ENCODE measurements at places on chromosomes 2 and 18. TPM values are rescaled to one million over a fixed set of nuclear protein-coding genes. Genes with fewer than 3 reads are reported as not detected.
A peak's percentile ranks its signal among the peaks of the same experiment; 100 is the strongest.

GRCh38 chr2:224841910-224842309 lies 125.7 kb upstream of the CCDC195 start:
- no peak for DNase-seq

NEURL3 gene
- total RNA-seq, result not detected

GRCh38 chr2:63163161-63163820 lies 112.7 kb downstream of the OTX1 start:
- DNase-seq, result no peak

- DNase-seq, result no peak
Measured at GRCh38 chr2:239086325-239087020, 238.6 kb downstream of the TWIST2 start.

GRCh38 chr2:148528356-148529064 lies 116.0 kb upstream of the EPC2 start:
- no peak for DNase-seq

ABCG8 gene
- total RNA-seq, result not detected

DNA sequence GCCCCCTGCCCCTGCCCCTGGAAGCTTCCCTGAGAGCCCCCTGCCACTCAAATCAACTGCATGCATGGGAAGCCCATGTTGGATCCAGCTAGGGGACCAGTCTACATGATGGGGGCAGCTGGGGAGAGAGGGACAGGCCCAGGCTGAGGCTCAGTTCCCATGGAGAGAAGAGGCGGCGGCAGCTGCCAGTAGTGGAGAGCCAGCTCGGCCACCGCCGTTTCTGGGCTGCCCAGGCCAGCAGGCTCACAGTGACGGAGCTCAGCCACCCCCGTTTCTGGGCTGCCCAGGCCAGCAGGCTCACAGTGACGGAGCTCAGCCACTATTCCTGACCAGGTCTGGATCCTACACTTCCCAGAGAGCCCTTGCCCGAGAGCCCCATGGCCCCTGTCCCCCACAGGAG lies 3.6 kb downstream of the MAB21L4 start:
- no peak for DNase-seq

DNA sequence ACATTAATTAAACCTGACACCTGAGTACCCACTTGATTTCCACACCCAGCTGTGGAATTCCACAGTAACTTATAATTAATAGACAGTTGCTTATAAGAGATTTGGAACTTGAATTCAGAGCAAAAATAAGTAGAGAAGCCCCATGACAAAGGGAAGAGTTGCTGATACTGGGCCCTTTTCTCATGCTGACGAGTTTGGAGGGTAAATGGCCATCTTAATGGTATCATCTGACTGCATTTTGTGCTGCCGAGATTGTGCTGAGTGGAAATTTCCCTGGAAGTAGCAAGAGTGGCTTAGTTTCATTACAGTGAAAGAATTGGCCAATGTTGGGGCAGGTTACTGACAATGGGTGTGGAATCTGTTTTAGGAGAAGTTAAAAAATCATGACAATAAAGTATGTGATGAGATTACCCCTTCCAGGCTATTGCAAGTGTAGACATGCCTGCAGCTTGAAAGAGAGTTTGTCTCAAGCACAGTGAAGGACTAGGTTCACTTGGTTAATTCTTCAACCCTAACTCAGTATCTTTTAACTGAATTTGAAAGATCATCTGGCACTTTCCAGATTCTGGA lies 49.9 kb downstream of the VSNL1 start:
- DNase-seq, result no peak

KYNU gene
- 50.4 TPM for total RNA-seq

DNA sequence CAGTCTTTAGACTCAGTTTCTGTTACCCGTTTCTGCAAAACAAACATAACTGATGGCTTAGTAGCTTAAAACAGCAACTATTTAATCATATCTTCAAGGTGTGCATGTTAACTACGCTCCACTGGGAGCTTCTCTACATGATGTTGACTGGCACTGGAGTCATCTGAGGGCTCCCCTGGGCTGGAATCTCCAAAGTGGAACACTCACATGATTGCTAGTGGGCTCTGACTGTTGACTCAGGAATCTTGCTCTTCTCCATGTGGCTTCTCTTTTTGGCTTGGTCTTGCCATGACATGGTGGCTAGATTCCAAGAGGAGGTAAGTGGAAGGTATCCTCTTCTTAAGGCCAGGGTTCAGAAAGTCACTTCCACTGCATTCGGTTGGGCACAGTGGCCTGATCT lies 160.8 kb downstream of the PMAIP1 start:
- DNase-seq, result no peak

DOK6 gene
- not detected for total RNA-seq

COL4A3 gene
- total RNA-seq, result 43.9 TPM

GRCh38 chr18:42534313-42534712 lies 579.3 kb downstream of the PIK3C3 start:
- DNase-seq, result no peak

GRCh38 chr2:150459281-150459680 lies 28.2 kb downstream of the RND3 start:
- DNase-seq, result no peak

- no peak for DNase-seq
Measured at GRCh38 chr2:238973038-238973739, 125.3 kb downstream of the TWIST2 start.

TUBA3E gene
- not detected for total RNA-seq

DNA sequence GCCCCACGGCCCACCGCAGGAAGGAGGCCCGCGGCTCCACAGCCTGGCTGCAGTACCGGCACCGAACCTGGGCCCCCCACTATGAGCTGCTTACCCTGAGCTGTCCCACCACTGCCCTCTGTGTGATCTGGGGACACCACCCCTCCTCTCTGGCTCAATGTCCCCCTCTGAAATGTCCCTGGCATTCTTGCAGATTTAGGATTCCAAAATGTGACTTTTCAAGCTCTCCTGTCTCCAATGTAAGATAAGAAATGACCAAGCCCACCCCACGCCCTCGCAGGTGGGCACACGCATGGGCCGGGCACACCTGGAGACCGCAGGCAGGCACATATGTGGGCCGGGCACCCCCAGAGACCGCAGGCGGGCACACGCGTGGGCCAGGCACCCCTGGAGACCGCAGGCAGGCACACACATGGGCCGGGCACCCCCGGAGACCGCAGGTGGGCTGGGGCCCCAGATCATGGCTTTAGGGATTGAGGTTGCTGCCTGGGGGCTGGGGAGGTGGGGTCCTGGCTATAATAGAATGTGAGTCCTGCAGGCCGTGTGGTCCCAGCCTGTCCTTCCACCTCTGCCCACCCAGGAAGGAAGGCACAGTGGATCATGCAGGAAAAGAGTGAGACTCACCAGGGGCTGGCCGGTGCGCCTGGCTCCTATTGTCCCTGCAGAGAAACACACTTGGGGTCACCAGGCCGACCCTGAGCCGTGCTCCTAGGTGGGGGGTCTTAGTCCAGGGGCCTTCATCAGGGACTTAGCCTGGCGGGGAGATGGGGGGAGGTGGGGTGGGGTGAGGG lies 7.2 kb downstream of the PDCD1 start:
- no peak for DNase-seq

GRCh38 chr2:49917654-49918053 lies 763.3 kb upstream of the FSHR start:
- DNase-seq, result no peak

GRCh38 chr2:106311041-106311370 lies 116.9 kb upstream of the UXS1 start:
- DNase-seq, result no peak

DNA sequence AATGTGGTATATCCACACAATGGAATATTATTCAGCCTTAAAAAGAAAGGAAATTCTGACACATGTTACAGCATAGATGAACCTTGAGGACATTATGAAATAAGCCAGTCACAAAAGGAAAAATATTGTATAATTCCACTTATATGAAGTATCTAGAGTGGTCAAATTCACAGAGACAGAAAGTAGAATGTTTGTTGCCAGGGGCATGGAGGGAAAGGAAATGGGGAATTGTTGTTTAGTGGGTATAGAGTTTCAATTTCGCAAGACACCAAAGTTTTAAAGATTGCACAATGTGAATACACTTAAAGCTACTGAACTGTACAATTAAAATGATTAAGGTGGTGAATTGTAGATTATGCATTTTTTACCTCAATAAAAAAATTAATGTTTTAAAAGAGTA lies 92.9 kb downstream of the TXNL1 start:
- no peak for DNase-seq

DNA sequence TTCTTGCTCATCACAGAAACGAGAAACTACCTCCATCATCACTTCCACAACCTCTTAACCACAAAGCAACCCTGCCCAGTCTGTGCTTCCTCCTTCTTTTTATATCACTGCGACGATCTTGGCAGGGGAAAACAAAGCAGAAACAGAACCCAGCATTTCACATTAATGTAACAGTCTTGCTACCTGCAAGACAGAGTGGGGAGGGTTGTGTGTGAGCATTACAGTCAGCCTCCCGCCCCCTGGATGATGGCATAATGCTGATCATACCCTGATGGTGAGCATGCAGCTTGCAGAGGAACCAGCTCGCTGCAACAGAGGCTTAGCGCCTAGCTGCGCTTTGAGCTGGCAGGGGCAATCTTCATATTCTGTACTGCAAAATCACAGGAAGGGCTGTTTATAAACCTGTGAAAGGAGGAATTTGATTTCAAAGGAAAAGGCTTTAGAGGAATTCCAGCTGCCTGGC lies 376.1 kb downstream of the IRS1 start:
- DNase-seq, result peak; percentile 88

- no peak for DNase-seq
Measured at GRCh38 chr2:120403261-120403660, 57.3 kb downstream of the INHBB start.

GALR1 gene
- not detected for total RNA-seq

MMADHC gene
- 60.3 TPM for total RNA-seq

GRCh38 chr2:99389946-99390345 lies 52.8 kb downstream of the EIF5B start:
- DNase-seq, result no peak

SP140 gene
- total RNA-seq, result 424 TPM

TEKT4 gene
- not detected for total RNA-seq

DNA sequence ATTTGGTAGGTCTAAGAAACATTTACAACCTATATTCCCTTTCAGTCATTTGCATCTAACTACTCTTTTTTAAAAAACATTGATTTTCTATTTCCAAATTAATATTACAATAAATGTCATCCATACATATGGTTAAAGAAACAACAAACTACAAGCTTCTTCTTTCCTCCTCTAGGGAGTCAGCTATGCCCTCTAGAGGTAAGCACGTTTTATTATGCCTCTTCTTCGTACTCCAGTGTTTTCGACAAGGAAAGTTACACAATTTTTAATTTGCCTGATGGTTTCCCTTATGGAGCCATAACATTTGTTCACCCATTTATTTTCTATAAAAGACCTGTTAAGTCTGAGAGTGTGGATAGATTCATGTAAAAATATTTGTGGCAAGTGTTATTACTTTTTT lies 183.4 kb upstream of the CDH7 start:
- DNase-seq, result no peak

DNA sequence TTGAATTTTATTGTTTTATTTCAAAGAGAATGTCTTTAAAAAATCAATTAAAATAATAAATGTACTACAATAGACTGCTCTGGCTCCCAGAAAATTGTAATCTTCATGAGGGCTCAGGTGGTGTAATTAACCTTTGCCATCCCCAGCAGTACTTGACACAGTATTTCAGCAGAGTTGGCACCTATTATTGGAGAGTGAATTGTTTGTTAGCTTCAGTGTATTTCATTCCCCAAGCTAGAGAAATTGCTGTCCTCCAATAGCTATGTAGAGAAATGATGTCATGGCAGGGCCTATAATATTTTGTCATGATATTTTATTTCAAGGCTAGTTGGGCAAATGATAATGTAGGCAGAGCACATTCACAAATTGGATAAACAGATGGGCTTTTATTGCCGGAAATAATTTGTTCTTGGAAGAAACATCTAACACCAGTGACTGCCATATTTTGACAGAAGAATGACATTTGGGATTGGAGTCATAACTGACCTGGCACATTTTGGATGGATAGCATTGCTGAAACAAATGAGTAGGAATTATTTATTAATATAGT lies 712.0 kb upstream of the NXPH2 start:
- DNase-seq, result no peak

PARD3B gene
- total RNA-seq, result not detected

- no peak for DNase-seq
Measured at GRCh38 chr2:169136885-169137534, 67.6 kb downstream of the DHRS9 start.

GRCh38 chr2:136305517-136306192 lies 187.7 kb upstream of the CXCR4 start:
- peak; percentile 24 for DNase-seq

DCC gene
- total RNA-seq, result not detected

- DNase-seq, result peak; percentile 84
Measured at GRCh38 chr2:213232649-213233437, 51.4 kb upstream of the SPAG16 start.

C18orf63 gene
- total RNA-seq, result not detected

DNA sequence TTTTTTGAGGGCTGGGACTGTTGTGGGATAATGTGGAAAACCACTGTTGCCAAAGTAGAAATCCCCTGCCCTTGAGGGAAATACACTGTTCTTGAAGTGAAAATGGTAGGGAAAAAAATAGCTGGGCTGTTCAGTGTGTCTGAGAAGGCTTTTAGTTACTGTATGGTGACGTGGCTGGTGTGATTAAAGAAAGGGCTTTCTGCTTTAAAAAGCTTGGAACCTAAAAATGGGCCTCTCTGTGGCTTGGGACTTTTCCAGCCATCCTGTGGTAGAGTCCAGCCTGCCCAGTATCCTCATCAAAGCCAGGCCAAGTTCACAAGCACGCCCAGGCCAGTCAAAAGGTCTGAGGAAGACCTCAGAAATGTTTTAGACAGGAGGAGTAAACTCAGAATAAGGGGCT lies 6.8 kb downstream of the MGAT5 start:
- DNase-seq, result no peak

- DNase-seq, result peak; percentile 42
Measured at GRCh38 chr2:25582077-25582830, 91.1 kb downstream of the DTNB start.

CKAP2L gene
- not detected for total RNA-seq

REG3G gene
- total RNA-seq, result not detected

DNA sequence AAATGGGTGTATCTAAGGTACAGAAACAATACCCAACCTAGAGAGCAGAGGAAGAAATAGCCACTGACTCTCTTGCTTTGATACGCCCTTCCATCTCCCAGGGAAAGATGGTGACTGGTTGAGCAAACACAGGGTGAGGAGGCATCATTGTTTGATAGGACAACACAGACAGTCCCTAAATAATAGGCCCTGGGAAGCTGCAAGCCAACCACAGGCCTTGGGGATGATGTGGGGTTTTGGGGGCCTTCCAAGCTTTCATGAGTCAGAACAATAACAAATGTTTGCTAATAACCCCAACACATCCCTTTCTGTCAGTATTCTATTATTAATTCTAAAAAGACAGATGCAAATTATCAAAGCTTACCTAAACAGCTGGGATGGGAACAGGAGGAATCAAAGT lies 9.8 kb downstream of the LGALSL start:
- no peak for DNase-seq

- no peak for DNase-seq
Measured at GRCh38 chr18:6280211-6280743, 134.4 kb downstream of the L3MBTL4 start.

All from B cell (primary cell).